NCI-H460 (cell line): ENCODE measurements at places on chromosomes 12 and 14.

DNA sequence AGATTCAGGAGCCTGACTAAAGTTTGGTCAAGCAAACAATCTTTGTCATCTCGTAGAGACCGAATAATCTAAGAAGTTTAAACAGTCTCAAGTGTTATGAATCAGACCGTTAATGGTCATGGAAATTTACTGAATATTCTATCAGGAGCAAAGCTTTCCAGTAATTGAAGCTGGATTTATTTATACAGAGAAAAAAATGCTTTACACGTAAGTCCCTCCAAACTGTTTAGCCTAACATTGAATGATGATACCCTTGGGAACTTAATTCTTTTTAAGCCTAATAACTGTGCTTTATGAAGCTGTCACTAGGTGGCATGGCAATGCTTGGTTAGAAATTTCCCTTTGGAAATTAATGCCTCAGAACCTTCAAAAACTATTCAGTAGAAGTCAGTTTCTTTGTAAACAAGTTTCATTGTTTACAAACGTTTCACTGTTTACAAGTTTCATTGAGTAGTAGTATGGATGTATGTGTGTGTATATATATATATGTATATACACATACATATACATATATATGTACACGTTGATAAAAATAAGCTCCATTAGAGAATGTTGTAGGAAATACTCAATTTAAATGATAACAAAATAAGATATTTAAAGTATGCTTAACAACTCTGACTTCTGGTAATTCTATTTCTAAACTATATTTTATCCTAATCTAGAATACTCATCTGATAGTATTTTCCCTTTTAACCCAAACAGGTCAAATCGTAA is 32.1 kb downstream of the DEPDC4 start:
- DNase-seq: peak; percentile 42

DNA sequence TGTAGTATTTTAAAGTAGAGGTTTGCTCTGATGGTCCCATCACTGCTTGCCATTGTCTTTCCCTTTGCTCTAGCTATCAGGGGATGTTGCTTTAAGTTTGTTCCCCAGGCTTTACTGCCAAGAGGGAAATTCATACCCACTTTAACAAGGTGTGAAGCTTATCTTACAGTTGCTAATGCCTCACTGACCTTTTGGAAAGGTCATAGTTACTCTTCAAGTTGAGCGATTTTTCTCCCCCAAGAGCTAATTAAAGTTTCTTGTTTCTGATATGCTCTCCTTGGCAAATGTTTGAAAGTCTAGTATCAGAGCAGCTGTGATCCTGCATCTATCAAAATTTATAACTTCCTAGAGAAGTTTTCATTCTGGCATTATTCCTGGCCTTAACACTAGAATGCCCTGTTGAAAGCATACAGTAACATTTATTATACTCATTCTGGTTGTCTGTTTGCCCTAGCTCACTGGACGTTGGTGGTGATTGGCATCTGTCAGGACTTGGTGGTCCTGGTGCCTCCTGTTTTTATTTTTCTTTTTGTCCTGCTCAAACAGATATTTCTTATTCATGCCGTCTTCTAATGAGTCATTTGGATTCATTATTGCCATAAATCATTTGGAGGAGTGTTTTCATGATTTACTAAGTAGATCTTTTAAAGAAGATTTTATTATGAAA is 8.1 kb downstream of the ATP2A2 start:
- no peak for DNase-seq

GRCh38 chr14:34713681-34714319 is 593 bp downstream of the CFL2 start:
- DNase-seq: no peak

DNA sequence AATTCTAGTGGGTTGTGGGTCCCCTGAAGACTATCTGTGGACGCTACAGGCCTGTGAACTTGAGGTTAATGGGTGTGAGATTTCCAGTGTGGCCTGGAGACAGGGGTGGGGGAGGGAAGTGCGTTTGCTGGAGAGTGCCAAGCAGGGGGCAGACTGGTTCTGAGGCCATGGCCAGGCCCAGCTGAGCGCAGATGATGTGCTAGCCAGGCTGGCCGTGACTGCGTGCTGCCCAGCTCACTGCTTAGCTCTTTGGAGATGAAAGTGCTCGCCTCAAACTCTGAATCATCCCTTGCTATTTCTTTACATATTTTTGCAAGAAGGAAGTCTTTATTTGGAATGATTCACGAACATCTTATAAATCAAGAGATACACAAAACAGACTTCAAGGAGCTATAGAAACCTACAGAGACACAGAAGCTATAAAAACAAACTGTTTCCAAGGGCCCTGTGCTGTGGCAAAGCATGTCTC is 75.2 kb upstream of the PLEKHG3 start:
- DNase-seq: no peak

- no peak for DNase-seq
Measured at GRCh38 chr14:33508126-33509062, 442.5 kb downstream of the EGLN3 start.

- DNase-seq: no peak
Measured at GRCh38 chr12:100201604-100202423, 1.2 kb downstream of the ACTR6 start.

DNA sequence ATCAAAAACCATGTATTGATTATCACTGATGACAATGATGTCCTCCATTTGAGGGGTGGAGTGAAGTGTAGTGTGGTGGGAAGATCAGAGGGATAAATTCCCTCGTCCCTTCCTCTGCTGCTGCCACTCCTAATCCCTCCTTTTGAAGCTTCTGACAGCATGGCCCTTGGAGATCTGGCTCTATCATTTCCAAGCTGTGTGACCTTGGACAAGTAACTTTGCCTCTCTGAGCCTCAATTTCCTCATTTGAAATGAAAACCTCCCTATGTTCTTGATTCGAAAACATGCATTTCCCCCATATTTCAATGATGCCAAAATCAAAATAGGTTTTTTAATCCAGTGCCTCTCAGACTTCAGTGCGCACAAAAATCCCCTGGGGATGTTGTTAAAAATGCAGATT is 231.6 kb downstream of the RBM19 start:
- DNase-seq: no peak

GRCh38 chr12:122989874-122990419 is 9.5 kb downstream of the ARL6IP4 start:
- no peak for DNase-seq

GRCh38 chr12:116700066-116700465 is 37.8 kb downstream of the SPRING1 start:
- DNase-seq: no peak

- DNase-seq: no peak
Measured at GRCh38 chr12:55720071-55720564, at the start of gene RDH5. Gene RDH5, plus strand, starts transcription at chr12:55720393. Its CDS starts 792 bp downstream, at chr12:55721185.

DNA sequence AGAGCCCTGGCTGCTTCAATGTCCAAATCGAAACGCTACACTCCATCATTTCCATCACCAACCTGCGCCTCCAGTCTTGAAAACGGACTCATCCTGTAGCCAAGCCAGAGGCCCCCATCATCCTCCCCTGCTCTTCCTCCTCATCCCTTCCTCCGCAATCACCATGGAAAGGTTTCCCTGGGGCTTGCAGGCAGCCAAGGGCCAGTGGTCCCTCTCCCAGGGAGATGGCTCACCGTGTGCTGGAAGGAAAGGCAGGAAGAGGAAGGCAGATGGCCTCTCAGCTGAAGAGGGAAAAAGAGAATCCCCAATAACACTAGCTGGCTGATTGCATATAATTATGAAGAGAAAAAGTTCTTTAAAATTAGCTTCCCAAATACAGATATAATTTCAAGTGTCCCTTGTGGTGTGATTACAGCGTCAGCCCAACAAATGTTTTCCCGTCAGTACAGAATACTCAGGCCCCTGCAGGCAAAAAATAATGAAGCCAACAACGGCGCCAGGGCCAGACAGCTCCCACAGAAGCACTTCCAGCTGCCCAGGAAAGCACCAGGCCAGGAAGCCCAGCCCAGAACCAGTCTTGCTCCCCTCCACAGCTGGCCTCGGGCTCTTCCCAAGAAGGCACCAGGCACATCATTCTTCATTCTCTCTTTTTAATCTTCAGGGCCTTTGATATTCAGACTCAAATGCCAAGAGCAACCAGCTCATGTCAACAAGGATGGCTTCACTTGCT is 24.7 kb downstream of the ITPK1 start:
- no peak for DNase-seq

- DNase-seq: no peak
Measured at GRCh38 chr12:8849876-8850275, 27.5 kb downstream of the A2ML1 start.

DNA sequence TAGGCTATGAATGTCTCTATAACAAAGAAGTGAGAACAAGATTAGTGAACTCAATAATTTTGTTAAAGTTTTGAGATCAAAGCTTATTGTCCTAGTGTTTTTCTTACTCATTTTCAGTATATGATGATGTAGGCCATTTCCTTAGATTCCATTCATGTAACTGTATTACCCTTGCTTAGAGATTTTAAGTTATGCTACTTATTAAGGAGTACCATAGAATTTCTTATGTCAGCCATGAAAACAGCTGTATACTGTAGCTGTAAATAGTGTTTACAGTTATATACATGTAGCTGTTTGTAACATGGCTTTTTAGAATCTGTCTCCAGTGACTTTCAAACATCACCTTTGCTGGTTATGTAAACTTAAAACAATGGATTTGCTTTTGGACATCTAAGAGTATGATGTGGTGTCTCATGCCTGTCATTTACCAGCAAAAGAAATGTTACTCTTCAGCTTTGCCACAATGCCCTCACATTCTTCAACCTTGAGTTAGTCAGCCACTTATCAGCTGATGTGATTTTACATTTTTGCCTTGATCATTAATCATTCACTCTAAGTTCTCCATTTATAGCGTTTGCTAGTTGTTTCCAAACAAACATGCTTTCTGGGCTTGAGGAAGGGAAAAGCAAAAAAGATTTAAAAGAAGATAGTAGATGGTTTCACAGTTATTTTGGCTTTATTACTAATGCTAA is 55.5 kb downstream of the SLC16A7 start:
- DNase-seq: no peak

GRCh38 chr14:59150990-59151389 is 37.5 kb upstream of the DAAM1 start:
- DNase-seq: no peak

DNA sequence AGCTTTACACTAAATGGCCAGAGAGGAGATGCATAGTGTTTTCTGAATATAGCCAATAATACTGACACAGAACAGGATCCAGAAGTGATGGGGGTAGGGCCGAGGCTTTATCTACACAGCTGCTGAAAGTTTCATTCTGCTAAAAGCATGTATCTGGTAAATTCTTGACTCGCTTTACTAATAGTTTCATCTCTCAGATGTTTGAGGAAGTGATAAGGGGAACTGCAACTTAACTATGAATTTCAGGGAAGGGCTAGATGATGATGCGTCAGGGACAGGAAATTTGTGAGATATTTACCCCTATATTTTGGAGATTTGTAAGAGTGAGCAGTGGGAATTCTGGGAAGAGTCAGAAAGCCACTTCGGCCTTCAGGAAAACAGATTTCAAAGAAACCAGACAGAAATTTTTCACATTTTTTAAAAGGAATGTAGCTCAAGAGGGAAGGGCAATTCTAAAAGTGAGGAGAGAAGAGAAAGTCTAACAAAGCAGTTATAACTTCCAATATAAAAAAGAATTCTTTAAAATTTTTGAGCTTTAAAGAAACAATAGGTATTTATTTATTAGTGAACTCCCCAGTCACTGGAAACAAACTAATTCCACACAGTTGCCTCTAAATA is 243.1 kb downstream of the BCAT1 start:
- no peak for DNase-seq

DNA sequence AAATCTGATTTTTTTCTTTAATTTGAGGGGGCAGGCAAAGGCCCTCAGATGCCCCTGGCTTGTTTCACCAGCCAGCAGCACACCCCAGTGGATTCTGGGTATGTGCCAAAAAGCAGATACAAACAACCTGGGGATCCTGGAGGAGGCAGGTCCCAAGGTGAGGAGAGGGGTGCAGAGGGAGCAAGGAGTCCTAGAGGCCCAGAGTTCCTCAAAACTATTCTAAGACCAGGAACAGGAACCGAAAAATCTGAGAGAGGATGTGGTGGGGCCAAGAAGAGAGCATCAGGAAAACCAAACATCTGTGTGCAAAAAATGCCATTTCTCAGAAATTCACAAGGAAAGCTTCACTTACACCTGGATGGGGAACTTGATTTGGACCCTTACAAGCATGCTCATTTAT is 8.2 kb downstream of the KCNA5 start:
- no peak for DNase-seq

DNA sequence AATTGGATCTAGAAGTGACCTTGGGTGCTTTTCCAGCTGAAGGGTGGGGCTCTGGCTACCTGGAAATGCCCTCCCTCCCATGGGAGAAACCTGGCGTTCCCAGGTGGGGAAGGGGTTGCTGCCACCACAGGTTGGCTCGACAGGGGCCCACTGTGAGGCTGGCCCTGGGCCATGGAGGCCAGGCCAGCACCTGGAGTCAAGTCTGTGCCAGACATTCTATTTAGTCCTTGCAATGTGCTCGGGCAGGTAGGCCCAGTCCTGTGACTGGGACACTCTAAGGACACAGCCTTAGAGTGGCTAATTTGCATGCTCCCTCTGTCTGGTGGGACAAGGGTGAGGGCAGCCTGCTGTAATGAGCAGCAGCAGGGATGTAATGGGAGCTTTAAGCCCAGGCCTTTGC is 11.9 kb downstream of the VRTN start:
- no peak for DNase-seq

GRCh38 chr14:51458563-51458955 is 193.2 kb upstream of the FRMD6 start:
- peak; percentile 9 for DNase-seq

GRCh38 chr12:6214633-6215032 is 14.4 kb downstream of the CD9 start:
- no peak for DNase-seq
